ENCODE measurements at places on chromosomes 2 and 18.

DNA sequence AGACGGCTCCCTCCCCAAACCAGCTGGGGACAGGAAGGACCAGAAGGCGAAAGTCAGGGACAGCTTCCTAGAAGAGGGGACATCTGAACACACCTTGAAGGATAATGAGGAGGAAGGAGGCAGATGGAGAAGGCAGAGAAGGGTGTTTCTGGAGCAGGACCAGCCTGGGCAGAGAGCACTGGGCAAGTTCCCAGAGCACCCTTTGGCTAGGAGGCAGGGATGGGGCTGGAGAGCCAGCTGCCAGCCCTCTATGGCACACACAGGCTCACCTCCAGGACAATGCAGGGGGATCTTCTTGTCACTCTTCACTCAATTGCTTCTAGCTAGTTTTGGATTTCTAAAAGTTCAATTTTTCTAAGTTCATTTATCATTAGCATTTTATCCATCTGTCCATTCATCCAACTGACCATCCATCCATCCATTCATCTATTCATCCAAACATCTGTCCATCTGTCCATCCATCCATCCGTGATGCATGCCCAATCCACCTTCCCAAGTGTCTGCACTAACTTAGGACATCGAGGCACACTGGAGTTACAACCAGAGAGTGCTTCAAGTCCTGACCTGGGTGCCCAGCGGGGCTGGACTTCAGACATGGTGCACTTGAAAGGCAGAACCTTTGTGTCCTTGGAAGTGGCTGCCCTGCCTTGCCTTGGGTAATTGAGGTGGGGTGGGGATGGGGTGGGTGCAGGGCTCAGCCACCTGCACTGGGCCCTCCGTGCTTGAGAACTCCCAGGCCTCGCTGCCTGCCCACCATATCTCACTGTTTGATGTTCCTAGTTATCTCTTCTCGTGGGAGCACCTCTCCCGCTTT, 42.5 kb downstream of the INHBB start:
- DNase-seq, result no peak

DNA sequence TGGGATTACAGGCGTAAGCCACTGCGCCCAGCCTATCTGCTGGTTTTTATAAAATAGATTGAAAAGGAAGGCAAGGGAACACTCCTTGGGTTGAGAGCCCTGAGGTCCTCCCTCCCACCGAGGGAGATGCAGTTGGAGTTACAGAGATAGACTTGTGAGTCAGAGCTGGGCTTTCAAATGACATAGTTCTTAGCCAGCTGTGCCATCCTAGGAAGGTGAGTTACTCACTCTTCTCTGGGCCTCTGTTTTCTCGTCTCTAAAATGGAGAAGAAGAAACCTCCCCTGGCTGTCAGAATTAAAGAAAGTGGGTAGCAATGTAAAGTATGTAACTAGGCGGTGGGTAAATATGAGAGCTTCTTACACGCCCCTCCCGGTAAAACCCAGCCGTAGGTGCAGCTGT, 2.4 kb downstream of the LRRFIP1 start:
- DNase-seq, result no peak

DNA sequence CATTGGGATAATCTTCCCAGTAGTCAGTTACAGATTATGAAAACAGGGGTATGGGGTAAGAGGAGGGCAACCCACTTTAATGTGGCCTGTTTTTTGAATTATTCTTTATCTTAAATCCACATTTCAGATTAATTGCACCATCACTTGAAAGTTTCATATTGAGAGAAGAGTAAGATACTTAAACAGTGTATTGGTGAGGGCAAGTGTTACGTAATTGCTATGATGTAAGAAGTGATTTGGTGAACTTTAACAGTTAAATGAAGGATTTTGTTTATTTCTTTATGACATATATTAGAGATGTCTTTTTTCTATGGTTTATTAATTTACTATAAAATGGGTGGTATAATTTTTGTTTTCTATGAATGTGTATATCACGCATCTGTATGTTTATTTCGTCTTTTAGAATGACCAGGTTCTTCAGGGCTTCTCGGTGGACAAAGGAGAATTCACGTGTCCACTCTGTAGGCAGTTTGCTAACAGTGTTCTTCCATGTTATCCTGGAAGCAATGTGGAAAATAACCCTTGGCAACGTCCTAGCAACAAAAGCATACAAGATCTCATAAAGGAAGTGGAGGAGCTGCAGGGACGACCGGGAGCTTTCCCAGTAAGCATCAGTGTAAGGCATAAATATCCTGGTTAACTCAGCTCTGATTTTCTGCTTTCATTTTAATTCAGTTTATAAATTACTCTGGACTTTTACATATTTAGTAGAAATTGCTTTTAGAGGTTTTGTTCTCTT, 171.2 kb upstream of the MYO3B start:
- no peak for DNase-seq

- no peak for DNase-seq
Observed at GRCh38 chr2:150571121-150571520, 83.7 kb upstream of the RND3 start.

- peak; percentile 99 for DNase-seq
Observed at GRCh38 chr2:191677646-191678436, at the start of gene NABP1. Gene NABP1 (plus strand): TSS chr2:191678136. CDS start chr2:191678615, 479 bp downstream.

- no peak for DNase-seq
Observed at GRCh38 chr2:9401646-9402371, 21.5 kb downstream of the ITGB1BP1 start.

DNA sequence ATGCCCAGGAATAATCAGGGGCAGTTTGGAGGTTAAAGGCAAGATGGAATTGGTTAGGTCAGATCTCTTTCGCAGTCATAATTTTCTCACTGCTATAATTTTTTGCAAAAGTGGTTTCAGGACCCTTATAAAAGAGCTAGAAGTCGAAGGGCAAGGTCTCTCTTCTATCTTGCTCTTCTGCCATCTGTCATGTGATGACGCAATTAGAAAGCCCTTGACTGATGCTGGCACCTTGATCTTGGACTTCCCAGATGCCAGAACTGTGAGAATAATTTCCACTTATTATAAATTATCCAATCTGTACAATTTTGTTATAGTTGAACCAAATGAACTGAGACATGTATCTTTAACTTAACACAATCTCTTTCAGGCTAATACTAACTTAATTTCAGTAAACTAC, 6.3 kb upstream of the RALBP1 start:
- no peak for DNase-seq

GRCh38 chr2:128501700-128502099, 183.0 kb upstream of the HS6ST1 start:
- no peak for DNase-seq

- no peak for DNase-seq
Observed at GRCh38 chr2:1601067-1601412, 143.3 kb downstream of the PXDN start.

- no peak for DNase-seq
Observed at GRCh38 chr2:165827016-165827920, 33.2 kb upstream of the GALNT3 start.

DNA sequence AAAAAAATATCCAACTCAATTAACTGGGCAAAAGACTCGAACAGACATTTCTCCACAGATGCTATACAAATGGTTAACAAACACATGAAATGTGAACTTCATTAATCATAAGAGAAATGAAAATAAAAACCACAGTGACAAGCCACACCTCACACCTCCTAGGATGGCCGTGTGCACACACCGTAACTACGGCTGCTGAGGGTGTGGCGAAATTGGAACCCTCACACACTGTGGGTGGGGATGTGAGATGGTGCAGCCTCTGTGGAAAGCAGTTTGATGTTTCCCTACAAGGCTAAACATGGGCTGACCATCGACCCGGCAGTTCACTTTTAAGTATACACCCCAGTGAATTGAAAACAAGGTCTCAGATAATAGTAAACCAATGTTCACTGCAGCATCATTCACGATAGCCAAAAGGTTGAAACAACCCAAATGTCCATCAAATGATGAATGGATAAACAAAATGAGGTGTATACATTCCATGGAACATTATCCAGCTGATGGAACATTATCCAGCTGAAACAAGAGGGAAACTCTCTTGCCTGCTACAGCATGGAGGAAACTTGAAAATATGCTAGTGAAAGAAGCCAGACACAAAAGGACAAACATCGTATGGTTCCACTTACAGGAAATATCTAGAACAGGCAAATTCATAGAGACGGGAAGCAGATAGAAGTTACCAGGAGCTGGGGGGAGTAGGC, 32.2 kb downstream of the ZAP70 start:
- DNase-seq, result peak; percentile 18

- no peak for DNase-seq
Observed at GRCh38 chr2:154375579-154375931, 322.9 kb upstream of the KCNJ3 start.

- no peak for DNase-seq
Observed at GRCh38 chr18:50057009-50057408, 137.9 kb downstream of the MYO5B start.

DNA sequence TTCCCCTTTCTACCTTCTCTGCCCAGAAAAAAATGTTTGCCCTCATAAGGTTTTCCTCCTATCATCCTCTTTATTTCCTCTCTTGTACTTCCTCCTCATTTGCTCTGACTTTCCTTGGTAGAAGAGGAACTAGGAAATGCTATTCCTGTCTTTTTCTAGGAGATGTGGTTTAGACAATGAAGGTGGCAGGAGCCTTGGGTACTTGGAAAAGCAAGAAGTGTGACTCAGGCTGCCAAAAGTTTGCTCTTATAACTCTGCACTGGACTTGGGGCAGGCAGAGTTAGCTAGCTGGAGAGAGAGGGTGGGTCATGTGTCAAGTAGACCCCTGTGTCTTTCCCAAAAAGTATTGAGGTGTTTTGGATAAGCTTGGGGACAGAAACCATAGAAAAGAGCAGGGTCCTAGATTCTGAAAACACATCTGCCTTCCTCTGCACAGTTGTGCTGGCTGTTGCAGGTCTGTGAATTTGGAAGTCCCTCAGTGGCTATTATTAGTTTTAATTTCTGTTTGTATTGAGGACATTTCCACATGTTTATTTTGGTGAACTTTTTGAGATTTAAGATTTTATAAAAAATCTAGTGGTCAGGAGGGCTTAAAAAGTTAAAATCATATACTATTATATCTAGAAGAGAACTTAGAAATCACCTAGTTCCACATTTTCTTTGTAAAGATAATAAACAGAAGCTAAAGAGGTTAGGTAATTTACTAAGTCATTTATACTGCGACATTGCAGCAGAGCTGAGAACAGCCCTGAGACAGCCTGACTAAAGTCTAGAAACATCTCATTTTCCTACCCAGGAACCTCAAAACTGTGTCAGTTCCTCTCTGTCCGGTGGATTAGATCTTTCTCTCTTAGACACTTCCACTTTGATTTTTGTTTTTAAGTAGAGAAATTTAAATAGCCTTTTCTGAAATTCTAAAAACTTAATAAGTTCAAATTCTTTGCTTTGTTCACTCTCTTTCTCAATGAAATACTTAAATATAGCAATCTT, 16.0 kb downstream of the INSIG2 start:
- DNase-seq, result no peak

DNA sequence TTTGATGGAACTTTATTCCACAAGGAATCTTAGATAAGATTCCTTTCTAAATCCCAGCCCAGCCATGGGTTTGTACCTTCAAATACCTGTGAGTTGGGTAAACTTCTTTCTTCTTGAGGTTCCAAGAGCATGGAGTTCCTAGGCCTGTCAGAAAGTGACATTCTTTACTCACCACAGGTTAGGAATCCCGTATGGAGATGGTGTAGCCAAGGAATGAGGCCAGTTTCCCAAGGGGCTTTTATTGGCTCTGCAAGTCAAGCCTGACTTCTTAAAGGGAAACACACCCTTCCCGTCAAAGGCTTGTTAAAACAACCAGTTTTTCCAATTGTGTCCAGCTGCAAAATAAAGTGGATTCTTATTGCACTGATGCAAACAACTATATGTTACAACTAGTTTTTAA, 45.8 kb downstream of the STK17B start:
- no peak for DNase-seq

- no peak for DNase-seq
Observed at GRCh38 chr18:51617572-51618260, 420.2 kb upstream of the MEX3C start.

GRCh38 chr2:219512524-219513216, 1.6 kb upstream of the ASIC4 start:
- DNase-seq, result no peak

GRCh38 chr2:190319555-190320498, at the start of gene HIBCH:
Gene HIBCH (minus strand): TSS chr2:190319826. CDS start chr2:190319750, 76 bp downstream.
- DNase-seq, result peak; percentile 73

DNA sequence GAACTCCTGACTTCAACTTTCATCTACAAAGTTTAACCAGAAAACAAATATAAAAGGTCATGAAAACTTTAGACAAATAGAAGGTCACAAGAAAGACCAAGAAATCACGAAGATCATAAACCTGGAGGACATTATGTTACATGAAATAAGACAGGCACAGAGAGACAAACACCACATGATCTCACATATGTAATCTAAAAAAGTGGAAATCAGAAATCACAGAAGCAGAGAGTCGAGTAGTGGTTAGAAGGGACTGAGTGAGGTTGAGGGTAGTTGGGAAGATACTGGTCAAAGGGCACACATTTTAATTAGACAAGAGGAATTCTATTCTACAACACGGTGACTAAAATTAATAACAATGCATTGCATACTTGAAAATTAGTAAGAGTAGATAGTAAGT, 1.4 kb downstream of the GCFC2 start:
- no peak for DNase-seq

- DNase-seq, result no peak
Observed at GRCh38 chr2:229343661-229344060, 72.6 kb upstream of the PID1 start.

GRCh38 chr2:197092431-197092830, 165.9 kb upstream of the PGAP1 start:
- DNase-seq, result no peak

DNA sequence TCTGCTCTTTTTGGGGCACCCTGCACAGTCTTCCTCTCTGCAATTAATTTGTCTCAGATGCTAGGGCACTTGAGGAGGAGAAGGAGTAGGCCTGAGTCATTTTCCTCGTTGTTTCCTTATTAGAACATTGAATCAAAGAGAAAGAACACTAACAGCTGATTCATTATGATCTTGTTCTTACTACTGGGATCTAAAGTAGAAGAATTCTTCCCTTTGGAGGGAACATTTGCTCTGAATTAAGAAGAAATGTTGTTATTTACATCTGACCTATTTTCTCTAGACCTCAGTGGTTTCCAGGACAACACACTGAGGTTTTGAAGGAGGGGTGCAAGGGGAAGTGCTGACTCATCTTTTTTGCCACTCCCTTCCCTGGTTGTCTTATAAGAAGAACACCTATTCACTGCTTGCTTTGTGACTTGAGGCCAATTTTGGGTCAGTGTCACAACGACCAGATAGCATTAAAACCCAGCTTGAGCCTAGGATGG, 24.3 kb upstream of the STAT1 start:
- no peak for DNase-seq

GRCh38 chr2:172173174-172173706, 70.5 kb upstream of the DLX2 start:
- no peak for DNase-seq

- no peak for DNase-seq
Observed at GRCh38 chr2:197249381-197250083, 61.0 kb downstream of the ANKRD44 start.

GRCh38 chr18:52060607-52061304, 279.2 kb upstream of the DCC start:
- no peak for DNase-seq
